Cardiac septum (tissue), 1 donor: ENCODE measurements at places on chromosomes 16 and 17.

DNA sequence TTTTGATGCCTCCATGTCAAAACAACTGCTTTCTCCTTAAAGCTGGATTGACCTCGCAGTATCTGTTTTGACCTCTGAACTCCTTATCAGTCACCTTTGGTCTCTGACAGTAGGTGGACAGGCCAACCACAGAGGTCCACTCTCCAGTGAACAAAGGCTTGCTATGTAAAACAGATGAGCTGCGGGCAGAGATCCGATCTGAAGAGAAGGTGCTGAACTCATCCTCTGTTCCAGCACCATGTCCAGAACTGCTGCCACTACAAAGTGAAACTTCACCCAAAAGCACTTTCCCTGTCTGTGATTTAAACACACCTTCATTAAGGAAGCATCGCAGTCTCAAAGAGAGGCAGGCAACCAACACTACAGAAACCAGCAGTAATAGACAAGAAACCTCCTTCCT lies 117.3 kb upstream of the CORO6 start:
- no peak for DNase-seq

- no peak for DNase-seq
These were observed 28.3 kb upstream of the TEX2 start for GRCh38 chr17:64291268-64291851.

- DNase-seq = no peak
These were observed 14.0 kb downstream of the EEF2K start for GRCh38 chr16:22220069-22220440.

DNA sequence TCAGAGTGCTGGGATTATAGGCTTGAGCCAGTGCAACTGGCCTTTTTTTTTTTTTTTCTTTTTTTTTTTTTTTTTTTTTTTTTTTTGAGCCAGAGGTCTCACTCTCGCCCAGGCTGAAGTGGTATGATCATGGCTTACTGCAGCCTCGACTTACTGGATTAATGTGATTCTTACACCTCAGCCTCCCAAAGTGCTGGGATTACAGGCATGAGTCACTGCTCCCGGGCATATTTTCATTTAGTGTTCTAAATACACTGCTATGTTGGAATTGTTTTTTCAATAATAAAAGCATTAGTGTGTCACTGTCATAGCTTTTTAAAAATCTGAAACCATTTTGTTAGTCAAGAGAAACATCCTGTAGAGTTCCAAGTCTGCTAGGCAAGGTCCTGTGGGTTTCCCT lies 40.3 kb downstream of the NDE1 start:
- no peak for DNase-seq

GRCh38 chr17:22202702-22203101 lies 510.4 kb downstream of the KCNJ18 start:
- no peak for DNase-seq

DNA sequence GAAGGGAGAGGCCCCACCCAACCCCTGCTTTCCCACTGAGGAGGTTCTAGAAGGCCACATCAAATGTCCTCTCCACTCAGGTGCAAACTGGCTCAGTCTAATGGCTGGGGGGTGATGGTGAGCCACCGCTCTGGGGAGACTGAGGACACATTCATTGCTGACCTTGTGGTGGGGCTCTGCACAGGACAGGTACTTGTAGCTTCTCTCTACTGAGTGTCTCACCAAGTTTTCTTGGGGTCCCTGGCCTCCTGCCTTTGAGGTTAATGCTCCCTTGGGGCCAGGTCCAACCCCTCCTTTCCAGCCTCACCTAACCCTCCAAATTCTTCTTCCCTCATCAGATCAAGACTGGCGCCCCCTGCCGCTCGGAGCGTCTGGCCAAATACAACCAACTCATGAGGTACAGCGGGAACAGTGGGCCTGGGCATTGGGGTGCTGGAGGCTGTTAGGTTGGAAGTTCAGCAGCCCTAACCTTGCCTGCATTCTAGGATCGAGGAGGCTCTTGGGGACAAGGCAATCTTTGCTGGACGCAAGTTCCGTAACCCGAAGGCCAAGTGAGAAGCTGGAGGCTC lies 5.7 kb downstream of the ENO3 start:
- no peak for DNase-seq

DNA sequence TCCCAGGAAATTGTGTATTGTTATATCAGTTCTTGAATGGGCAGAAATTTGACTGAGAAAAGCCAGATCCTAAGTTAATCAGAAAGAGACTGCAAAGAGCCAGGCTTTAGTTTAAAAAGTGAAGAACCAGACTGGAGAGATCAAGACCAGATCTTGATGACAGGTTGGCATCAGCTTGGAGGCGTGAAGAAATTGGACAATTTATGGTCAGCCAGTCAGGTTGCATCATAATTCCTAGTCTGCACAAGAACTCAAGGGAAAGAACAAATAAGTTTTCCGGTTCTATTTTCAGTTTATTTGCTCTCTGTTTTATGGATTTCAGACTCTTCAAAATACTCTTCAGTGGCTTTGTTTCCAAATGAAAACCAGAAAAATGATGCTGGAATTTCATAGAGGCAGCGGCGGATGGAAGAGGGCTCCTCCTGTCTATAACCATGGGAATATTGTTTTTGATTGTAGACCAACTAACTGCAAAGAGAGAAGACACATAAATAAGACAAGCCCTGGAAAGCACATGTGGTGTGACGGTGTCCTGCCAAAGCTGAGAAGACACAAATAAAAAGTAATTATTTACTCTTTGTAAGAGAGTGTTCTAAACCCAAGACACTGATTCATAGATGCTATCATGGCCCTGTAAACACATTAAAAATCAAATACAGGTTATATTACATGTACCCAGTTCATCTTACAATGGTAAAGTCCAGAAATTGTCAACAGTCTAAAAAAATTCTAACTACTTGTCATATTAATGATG lies 91.7 kb downstream of the PCTP start:
- no peak for DNase-seq

DNA sequence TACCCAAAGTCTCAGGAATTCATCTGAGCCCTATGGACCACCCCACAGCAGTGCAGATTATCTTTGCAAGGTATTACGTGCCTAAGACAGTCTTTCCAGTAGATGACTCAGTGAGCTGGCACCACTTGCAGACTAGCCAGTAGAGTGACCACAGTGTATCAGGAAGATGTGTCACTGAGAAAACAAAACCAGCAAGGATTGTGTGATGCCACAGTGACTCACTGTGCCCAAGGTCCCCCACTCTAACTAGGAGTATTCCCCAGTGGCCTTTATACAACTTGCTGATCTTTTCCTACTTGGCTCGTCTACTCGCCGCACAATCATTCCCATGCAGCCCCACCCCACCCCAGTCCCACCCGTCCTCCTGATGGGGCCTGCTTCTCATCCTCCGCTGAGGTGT lies 26.8 kb upstream of the PRKCA start:
- DNase-seq = no peak

- peak; percentile 1 for DNase-seq
These were observed 18.8 kb downstream of the SRP68 start for GRCh38 chr17:76053246-76054111.

GRCh38 chr16:4968879-4969483 lies 10.9 kb downstream of the SEC14L5 start:
- DNase-seq = no peak

GRCh38 chr17:49125449-49125848 lies 7.1 kb upstream of the B4GALNT2 start:
- no peak for DNase-seq

DNA sequence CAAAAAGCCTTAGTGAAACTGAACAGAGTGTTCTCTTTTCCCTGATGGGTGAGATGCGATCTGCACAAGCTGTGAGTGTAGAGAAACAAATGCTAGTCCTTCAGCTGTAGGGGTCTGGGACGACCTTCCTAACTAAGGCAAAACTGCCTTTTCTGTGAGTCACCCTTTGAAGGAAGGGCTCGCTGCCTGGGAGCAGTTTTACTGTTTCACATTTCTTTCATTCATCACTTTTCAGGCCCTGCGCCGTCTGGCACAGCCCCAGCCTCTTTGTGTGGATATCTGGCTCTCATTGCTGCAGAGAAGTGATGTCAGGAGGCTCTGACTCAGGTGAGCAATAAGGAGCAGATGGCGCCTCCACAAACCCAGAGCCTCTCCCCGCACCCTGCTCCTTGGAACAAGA lies 57.4 kb downstream of the HS3ST3A1 start:
- DNase-seq = no peak
